ENCODE measurements at places on chromosomes 2 and 18. TPM values are rescaled to one million over a fixed set of nuclear protein-coding genes. Genes with fewer than 3 reads are reported as not detected.

IL36G gene
- not detected for total RNA-seq

EPG5 gene
- 21.4 TPM for total RNA-seq

GRCh38 chr2:170073288-170073687, 104.7 kb upstream of the MYO3B start:
- no peaks in the 10 kb centered on the region for H3K27me3 ChIP-seq
- H3K4me3 ChIP-seq = no peak overlapping the region
- DNase-seq = no peak
- peaks cover 52% of the 10 kb centered on the region for H3K36me3 ChIP-seq
- no peak overlapping the region for H3K27ac ChIP-seq

DNA sequence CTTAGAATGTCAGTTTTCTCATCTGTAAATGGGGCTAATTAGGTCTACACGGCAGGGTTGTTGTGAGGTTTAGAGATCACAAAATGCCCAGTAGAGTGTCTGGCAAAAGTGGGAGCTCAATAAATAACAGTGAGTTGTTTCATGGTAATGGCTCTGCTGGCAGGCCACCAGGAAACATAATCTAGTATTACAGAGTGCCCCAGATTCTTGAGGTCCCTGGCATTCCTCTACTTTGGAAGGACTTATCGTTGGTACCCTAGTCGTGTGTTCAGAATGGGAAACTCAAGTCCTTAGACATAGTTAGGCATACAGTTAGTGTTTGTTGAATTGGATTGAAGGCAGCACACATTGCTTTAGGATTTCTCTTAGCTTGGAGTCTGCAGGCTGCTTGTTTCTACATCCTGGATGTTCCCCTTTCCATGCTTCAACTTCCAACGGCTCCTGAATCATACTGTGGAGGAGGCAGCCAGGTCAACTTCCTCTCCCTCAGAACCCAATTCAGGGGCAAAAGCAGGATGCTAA, 161.5 kb upstream of the FOSL2 start:
- no peaks in the 10 kb centered on the region for H3K27me3 ChIP-seq
- H3K4me3 ChIP-seq = no peak overlapping the region
- DNase-seq = no peak

- DNase-seq = no peak
- H3K4me3 ChIP-seq = no peak overlapping the region
- H3K27ac ChIP-seq = no peak overlapping the region
- peaks cover 3% of the 10 kb centered on the region for H3K27me3 ChIP-seq
- H3K36me3 ChIP-seq = no peaks in the 10 kb centered on the region
These were observed 182.1 kb upstream of the ZEB2 start for GRCh38 chr2:144702051-144702450.

- no peak overlapping the region for H3K27ac ChIP-seq
- H3K36me3 ChIP-seq = peaks cover 24% of the 10 kb centered on the region
- no peaks in the 10 kb centered on the region for H3K4me1 ChIP-seq
- H3K4me3 ChIP-seq = no peak overlapping the region
These were observed 24.5 kb downstream of the MRPL30 start for GRCh38 chr2:99205491-99205890.
